NCI-H526 treated with DMSO at 0.1 percent for 48 hours (cell line): ENCODE measurements at places on chromosomes 2 and 18.

DNA sequence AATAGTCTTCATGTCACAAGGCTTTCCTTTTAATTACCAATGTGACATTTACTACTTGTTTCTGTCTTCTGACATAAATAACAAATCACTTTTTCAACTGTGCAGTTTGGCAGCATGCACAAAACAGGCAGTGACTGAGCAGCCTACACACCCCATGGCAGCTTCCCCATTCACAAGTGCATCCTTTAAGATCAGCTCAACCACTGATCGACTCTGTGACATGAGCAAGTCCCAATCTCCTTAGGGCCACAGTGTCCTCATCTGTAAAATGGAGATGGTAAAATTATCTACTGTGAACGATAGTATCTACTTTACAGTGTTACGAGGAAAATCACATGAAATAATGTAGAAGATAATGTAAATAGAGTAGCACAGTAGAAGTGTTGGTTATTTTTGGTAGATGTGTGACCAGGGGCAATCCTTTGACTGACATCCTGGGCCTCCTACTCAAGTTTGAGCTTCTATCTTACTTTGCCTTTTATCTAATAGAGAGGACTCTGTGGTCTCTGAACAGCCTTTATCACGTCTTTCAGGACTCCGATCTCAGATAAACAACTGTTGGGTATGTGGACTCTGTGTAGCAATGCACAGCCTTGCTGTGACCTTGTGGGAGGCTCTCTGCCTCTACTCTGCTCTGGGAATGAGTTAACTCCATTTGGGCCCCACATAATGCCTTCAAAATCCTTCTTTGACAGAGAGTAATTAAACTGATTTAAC is 120.6 kb downstream of the PIGN start:
- DNase-seq, result no peak

GRCh38 chr18:56570978-56571377 is 67.4 kb downstream of the TXNL1 start:
- DNase-seq, result no peak

- DNase-seq, result no peak
Observed at GRCh38 chr2:223058952-223059716, 7.1 kb downstream of the KCNE4 start.

DNA sequence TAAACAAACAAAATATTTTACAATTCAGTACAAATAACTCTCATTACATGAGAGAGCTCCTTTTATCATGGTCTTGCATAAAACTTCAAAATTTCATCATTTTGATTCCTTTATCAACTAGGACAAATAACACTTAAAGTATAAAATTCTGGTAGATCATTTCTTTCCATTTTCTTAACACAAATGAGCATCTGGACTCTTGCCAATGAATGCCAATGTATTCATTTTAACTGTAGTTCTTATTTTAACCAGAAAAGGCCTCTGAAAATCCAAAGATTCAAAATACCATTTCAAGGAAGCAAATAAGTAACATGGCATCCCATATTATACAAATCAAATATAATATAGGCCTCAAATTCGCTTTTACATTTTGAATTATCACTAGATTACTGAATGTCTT is 13.8 kb upstream of the POU3F3 start:
- DNase-seq, result no peak

DNA sequence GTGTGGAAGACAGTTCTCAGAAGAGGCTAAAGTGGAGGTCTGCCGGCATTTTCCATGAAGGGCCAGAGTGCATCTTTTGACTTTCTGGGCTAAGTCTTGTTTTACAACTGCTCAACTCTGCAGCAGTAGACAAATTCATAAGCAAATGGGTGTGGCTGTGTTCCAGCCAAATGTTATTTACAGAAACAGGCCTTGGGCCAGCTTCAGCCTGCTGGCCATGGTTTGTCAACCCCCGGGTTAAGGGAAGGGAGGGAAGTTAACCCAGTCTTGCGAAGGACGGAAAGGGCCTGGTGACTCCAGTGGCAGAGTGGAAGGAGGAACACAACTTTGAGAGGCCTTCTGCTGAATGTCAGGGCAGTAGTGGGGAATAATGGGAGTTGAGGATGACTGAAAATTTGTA is 34.3 kb upstream of the NCKAP5 start:
- DNase-seq, result no peak

- DNase-seq, result no peak
Observed at GRCh38 chr2:43318791-43319190, 92.4 kb upstream of the ZFP36L2 start.

- DNase-seq, result no peak
Observed at GRCh38 chr2:9998916-9999654, 44.3 kb upstream of the KLF11 start.

GRCh38 chr2:200405599-200406298 is 99.3 kb downstream of the SPATS2L start:
- DNase-seq, result peak; percentile 60

DNA sequence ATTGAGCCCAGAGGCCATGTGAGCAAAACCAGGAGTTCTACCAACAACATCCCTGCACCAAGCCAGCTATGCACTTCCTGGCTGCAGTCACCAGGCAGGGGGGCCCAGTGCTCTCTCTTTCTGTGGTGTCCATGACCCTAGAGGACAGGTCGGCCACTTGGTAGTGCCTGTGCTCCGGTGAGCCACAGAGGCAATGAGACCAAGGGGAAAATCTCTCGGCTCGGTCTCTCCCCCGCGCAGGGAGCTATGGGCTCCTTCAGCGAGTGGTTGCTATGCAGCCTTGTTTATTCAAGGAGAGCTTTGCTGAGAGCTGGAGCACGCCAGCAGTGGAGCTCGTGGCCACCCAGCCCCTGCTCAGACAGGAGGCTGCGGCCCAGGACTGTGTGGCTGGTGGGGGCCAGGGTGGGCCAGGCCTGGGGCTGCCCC is at the start of gene TOGARAM2:
TSS of gene TOGARAM2 (plus strand) at position 283 of the 426 bp plus-strand sequence. CDS start 13,537 bp downstream, outside the sequence.
- no peak for DNase-seq

GRCh38 chr18:70330887-70331286 is 42.0 kb downstream of the SOCS6 start:
- no peak for DNase-seq

DNA sequence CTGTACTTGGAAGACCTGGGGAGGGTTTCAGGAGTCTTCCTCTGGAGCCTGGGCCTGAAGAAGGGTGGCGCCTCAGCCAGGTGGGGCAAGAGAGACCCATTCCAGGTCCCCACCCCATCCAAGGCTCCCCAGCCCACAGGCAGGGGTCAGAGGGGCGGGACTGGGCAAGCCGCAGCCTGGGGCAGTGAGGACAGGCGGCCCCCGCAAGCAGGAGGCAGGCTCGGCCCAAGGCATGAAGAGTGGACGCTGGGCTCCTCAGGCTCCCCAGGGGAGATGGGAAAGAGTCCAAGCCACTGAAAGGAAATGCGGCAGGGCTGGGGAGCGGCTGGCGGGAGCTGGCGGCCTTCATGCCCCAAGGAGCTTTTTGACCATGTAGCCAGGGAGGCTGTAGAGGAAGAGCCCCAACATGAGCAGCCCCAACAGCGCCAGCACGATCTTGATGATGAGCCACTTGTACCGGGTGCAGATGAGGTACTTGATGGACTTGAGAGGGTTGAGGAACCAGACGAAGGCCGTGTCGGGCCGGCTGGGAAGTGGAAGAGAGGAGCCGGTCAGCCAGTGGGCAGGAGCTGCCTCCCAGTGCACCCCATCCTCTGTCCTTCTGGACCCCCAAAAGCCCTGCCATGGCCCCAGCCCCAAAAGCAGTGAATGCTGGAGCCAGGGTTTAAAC is 20.1 kb downstream of the OTOF start:
- DNase-seq, result no peak

- DNase-seq, result no peak
Observed at GRCh38 chr18:41462946-41463345, 492.1 kb upstream of the PIK3C3 start.

DNA sequence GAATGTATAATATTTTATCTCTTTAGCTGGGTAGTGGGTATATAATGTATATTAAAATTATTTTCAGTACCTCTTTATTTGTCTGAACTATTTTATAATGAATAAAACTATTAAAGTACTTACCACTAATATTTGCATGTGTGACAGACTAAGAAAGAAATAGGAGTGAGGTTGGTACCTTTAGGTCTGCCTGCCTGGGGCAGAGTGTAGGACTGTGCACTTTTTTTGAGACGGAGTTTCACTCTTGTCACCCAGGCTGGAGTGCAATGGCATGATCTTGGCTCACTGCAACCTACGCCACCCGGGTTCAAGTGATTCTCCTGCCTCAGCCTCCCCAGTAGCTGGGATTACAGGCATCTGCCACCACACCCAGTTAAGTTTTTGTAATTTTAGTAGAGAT is 18.8 kb downstream of the NCOA1 start:
- no peak for DNase-seq

DNA sequence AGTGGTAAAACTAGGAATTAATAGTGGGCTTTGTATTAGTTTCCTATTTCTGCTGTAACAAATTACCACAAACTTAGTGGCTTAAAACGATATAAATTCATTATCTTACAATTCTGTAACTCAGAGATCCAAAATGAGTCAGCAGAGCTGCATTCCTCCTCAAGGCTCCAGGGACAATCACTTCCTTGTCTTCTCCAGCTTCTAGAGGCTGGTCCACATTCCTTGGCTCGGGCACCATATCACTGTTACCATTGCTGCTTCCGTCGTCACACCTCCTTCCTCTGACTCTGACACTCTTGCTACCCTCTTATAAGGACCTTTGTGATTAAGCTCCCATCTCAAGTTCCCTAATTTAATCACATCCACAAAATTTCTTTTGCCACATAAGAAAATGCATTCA is 567.8 kb upstream of the KLHL29 start:
- no peak for DNase-seq

DNA sequence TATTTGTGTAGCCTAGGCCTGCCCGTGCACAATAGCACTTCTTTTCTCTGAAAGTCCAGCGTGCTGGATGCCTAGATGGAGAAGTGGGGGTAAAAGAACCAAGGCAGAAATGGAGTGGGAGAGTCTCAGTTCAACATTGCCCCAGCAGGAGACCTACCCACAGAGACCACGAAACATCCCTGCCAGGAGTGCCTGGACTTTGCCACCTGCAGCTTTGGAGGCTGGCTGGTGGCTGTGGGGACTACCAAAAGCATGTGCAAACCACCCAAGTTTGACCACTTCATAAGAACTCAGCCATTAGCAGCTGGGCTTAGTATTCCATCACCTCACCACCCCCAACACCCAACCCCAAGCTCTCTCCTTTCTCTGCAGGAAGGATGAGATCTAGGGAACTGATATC is 416.9 kb upstream of the ID2 start:
- no peak for DNase-seq

GRCh38 chr2:104756118-104756517 is 97.8 kb upstream of the POU3F3 start:
- DNase-seq, result no peak

DNA sequence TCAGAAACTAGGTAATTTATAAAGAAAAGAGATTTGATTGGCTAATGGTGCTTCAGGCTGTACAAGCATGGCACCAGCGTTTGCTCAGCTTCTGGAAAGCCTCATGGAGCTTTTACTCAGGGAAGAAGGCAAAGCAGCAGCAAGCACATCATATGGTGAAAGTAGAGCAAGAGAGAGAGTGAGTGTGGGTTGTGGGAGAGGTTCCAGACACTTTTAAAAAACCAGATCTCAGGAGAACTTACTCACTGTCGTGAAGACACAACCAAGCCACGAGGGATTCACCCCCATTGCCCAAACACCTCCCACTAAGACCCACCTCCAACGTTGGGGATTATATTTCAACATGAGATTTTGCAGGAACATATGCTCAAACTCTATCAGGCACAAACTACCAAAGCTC is 554.6 kb upstream of the TNP1 start:
- DNase-seq, result no peak

- peak; percentile 63 for DNase-seq
Observed at GRCh38 chr2:85577386-85578242, at the start of gene VAMP8. TSS of gene VAMP8 (plus strand) at chr2:85577586. CDS start at chr2:85577647, 61 bp downstream.

DNA sequence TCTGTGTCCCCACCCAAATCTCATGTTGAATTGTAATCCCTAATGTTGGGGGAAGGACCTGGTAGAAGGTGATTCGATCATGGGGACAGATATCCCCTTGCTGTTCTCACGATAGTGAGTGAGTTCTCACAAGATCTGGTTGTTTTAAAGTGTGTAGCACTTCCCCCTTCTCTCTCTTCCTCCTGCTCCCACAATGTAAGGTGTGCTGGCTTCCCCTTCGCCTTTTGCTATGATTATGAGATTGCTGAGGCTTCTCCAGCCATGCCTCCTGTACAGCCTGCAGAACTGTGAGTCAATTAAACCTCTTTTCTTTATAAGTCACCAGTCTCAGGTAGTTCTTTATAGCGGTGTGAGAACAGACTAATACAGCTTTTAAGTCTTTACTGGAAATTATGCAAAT is 193.3 kb upstream of the RBBP8 start:
- no peak for DNase-seq

- DNase-seq, result no peak
Observed at GRCh38 chr2:133266926-133267590, 301.2 kb downstream of the NCKAP5 start.

GRCh38 chr18:59980188-59980637 is 80.4 kb downstream of the PMAIP1 start:
- peak; percentile 97 for DNase-seq

DNA sequence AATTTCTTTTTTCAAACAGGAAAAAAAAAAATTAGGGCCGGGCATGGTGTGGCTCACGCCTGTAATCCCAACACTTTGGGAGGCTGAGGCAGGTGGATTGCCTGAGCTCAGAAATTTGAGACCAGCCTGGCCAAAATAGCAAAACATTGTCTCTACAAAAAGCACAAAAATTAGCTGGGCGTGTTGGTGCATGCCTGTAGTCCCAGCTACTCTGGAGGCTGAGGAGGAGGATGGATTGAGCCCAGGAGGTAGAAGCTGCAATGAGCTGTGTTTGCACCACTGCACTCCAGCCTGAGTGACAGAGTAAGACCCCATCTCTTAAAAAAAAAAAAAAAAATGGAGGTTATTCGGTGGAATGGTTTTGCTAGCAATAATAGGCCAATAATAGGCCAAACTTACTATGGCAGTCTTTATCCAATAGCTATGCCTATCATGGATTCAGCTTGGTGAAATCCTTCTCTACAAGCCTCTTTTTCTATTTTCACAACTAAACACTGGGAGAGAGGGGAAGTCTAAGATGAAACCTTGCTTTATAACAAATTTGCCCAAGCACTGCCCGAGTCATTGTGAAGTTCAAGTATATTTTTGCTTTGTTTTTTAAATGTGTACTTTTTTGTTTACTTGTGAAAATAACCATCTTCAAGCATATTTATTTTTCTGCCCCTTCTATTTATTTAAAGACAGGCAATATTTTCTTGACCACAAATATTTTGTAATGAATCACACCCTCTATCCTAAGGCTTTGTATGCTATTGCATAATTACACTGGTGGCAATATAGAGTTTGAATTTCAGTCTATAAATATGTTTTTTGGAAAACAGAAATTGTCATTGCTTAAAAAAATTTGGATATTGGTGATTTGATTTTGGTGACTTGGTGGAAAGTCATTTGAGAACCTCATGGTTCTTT is 20.0 kb upstream of the KYNU start:
- DNase-seq, result no peak

GRCh38 chr2:174840436-174840835 is 76.2 kb upstream of the CHRNA1 start:
- no peak for DNase-seq
